Activated CD8-positive, alpha-beta memory T cell treated with anti-CD3 and anti-CD28 coated beads for 4 hours (primary cell): ENCODE measurements at places on chromosomes 7 and 10.

- DNase-seq, result no peak
Measured at GRCh38 chr10:126160571-126160970, 227.7 kb downstream of the ADAM12 start.

DNA sequence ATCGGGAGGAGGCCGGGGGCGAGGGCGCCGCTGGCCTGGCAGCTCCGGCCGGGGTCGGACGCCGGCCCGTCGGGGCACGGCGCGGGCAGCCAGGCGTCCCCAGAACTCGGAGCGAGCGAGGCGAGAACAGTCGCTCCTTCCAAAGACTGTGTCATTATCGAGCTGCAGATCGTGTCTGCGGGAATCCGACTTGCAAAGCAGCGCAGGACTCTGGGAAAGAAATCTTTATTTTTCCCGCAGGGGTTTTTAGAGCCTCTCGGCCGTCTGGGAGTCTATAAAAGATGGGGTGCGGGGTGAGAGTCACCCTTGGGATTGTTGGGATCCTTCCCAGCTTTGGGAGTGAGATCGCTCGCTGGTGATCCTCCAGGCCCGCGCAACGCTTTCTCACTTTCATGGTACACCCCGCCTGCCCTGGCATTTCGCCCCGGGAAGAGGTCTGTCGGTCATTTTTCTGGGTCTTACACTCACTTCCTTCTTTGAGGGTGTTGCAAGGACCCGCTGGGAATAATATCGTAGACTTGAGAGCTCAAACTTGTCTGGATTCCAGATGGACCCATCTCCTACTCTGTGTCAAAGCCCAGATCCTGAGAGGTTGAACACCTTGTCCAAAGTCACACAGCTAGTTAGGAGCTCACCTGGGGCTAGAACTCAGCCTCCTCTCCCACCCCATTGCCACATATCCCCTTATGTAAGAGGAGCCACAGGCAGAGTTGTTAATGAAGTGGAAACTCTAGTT is 1.0 kb downstream of the UBTD1 start:
- DNase-seq, result no peak

DNA sequence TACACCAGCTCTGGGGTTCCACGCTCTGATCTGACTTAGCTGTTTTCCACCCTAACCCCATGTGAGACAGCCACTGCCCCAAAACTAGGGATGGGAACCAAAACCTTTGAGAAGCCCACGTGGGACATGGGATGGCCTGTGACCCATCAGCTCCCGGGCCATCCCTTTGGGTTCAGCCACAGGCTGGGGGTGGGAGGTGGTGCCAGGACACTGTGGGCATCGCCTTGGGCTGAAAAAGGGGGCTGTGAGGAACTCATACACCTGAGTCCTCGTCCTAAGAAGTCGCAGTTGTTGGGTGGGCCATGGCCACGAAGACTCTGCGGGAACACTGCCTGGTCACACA is 379.1 kb downstream of the DNAJB6 start:
- no peak for DNase-seq

DNA sequence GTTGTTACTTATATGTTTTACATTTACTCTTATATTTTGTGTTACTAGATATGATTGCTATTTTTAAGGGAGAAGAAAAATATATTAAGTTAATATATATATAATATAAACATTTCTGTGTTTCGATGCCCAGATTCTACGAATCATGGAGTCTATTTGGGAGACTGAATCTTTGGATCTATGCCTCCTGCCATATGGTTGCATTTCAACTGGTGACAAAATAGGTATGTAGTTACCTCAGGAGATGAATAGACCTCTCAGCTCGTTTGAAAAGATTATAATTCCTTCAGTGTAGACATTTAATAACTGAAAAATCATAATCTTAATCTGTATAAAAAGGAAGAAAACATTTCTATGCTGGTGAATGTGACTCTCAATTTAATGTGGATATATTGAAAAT is 16.9 kb downstream of the PIK3CG start:
- DNase-seq, result no peak

DNA sequence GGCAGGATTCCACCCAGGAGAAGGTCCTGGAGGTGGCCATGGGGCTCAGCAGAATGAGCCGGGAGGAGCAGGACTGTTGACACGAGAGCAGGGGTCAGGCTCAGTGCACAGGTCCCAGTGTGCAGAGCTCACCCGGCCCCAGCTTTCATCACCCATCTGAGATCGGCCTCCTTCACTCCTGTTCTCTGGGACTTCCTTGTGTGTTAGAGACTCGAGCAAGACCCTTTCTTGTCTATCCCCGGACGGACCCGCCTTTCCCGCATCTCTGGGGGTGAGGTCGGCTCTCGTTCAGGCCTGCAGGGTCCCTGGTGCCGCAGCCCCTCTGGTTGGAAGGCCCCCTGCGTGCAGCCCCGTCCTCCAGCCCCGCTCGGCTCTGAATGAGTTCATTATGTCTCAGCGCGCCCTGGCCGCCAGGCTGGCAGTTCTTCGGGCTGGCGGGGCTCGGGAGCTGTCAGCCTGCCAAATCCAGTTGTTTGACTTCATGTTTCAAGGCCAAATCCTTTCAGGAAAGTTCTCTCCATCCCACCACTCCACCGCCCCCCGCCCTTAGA is 127.9 kb downstream of the LHPP start:
- no peak for DNase-seq

DNA sequence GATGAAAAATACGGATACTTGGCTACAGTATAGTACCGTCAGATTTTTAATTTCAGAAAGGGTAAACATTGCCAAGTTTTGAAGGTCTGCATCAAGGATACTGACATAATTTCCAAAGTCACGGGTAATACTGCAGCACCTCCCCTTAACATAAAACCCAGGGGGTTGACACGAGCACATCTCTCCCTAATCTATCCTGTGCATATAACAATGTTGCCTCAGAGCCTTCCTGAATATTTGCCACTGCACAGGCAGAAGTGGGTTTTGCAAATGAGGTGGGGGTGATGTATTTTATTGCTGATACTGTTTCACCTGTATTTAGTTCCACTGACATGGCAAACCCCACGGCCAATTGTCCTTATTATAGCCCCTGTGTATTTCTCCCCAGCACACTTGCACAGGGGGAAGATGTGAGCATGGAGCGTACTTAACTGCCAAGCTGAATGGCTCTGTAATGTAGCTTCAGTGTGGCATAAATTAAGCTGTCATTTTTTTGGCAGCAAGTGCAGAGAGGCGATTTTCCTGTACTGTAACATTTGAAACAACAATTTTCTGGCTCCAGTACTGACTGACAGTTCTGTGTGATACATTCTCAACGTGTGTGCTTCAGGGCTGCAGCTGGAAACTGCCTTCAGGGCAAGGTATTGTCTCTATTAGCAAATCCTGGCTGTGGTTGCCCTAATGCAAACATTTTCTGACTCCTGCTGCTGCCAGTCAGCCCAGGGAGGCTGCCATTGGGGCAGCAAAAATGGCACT is 299.6 kb upstream of the SP4 start:
- no peak for DNase-seq

- DNase-seq, result no peak
Measured at GRCh38 chr10:103125323-103126267, 67.5 kb downstream of the NT5C2 start.

DNA sequence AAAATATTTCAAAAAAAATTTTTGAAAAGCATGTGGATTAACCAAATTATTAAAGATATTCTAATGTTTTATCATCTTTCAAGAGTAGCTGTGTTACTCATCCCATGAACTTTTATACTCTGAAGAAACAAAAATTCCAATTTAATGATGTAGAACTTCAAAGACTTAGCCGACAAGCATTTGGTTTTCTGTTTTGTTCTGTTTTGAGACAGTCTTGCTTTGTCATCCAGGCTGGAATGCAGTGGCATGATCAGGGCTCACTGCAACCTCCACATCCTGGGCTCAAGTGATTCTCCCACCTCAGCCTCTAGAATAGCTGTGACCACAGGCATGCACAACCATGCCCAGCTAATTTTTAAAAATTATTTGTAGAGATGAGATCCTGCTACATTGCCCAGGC is 17.8 kb upstream of the LCOR start:
- DNase-seq, result no peak

GRCh38 chr7:73932364-73932763 is 71.4 kb downstream of the TMEM270 start:
- DNase-seq, result no peak
